ENCODE measurements at places on chromosomes 7 and 10.

DNA sequence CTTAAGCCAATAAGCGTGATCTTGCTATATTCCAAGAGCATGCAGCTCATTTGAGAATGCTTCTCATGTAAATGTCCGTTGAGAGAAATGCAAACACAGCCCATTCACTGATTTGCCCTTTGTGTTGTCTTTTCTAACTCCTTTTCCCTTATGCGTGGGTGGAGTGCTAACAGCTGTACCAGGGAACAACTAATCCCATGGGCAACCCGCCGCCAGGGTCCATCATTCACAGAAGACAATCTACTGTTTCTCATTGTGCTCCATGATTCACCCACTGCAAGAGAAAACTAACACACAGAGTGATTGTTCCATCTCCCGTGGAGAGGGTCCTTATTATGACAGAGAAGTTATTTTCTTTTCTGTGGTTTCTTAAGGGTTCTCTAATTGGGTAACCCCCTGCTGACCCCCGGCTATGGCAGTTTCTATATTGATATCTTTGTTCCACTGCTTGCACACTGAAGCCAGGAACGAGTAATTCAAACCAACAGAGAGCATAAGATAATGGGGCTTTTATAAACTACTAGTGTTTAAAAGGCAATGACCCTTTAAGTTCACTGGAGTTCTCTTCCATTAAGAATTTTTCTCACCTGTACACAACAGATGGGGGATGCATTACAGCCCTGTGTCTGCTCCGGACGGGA lies 298.7 kb downstream of the BAMBI start:
- DNase-seq = peak; percentile 68

GRCh38 chr7:13839063-13839462 lies 150.4 kb downstream of the ETV1 start:
- DNase-seq = no peak

- no peak for DNase-seq
These were observed 67.2 kb downstream of the VOPP1 start for GRCh38 chr7:55504967-55505658.

DNA sequence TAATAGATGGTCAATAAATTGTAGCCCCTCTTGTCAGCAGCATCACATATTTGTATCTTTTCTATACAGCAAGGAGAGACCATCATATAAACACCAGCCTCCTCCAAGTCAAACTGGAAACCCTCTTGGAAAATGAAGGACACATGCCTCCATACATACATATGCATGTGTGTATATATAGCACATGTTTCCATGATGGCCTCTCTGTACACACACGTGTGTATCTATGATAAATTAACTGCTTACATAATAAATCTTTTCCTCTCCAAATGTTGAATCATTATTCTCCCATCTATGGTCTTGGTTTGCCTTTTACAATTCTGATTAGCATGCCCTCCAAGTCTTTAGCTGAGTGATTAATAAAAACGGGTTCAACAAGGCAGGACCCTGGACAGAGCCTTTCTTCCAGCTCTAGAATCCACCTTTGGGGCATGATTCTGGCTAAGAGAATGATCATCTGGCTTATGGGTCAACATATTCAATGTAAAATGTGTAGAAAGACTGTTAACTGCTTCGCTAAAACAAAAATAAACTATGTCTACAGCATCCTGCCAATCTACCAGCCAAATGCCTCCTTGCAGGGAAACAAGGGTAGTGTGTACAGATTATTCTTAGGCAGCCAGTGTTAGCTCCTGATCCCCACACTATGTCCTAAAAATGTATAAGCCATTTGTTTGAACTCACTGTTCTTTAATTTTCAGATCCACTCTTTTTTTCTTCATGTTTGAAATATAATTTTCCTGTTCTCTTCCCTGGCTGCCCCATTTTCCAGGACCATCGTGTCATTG lies 70.0 kb downstream of the CRTAC1 start:
- no peak for DNase-seq

GRCh38 chr7:156668130-156668741 lies 27.7 kb downstream of the RNF32 start:
- no peak for DNase-seq

- DNase-seq = no peak
These were observed 167.4 kb downstream of the TEX36 start for GRCh38 chr10:125515571-125515970.

- no peak for DNase-seq
These were observed 86.9 kb downstream of the UBE2H start for GRCh38 chr7:129865925-129866201.

GRCh38 chr10:34505338-34505737 lies 309.8 kb downstream of the PARD3 start:
- DNase-seq = no peak

GRCh38 chr7:128407751-128408708 lies 1.8 kb downstream of the IMPDH1 start:
- peak; percentile 34 for DNase-seq

- DNase-seq = no peak
These were observed 80.8 kb downstream of the TMEM130 start for GRCh38 chr7:98788966-98789365.

DNA sequence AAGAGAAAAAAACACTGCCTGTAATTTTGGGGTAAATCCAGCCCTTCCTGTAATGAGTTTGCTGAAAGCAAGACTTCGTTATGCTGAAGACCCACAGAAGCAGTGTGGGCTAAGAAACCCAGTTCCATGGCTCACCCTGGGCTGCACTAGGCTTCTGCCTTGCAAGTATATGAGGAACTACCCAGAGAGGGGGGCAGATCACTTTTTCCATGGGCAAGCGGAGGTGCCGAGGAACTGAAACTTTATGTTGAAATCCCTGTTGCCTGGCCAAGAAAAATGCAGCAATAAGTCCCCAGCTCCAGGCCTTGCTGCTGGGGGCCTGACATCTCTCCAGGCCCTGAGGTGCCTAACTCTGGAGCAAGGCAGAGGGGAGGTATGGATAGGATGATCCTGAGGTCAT lies 8.5 kb downstream of the RASSF4 start:
- no peak for DNase-seq

- DNase-seq = no peak
These were observed 754.6 kb downstream of the AUTS2 start for GRCh38 chr7:70352906-70353305.

DNA sequence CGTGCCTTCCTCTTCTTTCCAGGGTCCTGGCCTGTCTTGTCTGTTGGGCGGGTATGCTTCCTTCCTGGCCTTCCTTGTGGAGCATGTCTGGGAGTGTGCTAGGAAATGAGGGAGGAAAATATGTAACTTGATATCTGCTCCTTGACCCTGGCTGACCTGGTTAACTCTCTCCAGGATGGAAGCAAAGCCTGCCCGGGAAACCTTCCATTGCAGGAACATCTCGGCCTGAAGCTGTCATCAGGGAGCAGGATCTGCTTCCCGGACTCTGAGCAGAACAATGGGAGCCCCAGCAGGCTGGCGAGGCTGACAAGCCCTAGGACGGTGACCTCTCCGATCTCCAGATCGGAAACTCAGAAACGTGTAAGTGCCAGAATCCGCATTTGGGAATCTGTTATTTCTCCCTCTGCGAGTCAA lies 340.3 kb downstream of the FRMD4A start:
- DNase-seq = no peak

DNA sequence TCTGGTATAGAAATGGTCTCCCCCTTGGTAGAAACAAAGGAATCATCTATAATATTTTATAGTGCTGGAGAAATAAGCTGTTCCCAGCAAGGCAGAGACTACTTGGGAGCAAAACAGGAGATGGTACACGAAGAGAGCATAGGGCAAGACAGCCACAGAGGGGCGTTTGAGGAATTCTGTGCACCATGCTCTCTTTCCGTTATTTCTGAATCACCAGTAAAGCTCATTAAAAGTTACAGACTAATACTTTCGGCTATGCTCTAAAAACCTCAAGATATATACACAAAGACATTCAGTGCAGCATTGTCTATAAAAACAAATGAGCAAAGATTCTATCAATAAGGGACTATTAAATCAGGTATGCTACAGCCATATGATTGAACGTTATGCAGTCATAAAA lies 68.5 kb upstream of the FHIP2A start:
- DNase-seq = no peak

DNA sequence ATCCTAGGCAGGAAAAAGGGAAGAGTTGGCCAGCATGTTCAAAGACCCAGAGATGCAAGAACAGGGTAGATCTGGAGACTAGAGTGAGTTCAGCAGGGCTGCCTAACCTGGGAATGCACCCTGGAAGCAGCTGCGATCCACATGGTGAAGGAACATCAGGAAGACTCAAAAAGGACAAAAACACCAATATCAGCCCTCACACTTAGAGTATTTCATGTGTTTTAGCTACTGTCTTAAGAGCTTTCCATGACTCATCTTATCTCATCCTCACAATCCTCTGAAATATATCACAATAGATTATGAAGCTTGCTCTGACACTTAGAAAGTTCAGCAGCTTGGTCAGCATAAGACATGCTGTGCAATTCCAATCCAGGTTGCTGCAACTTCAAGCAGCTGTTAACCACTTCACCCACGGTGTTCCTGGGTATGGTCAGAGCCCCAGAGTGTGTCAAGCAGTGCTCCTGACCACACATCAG lies 380.9 kb downstream of the PARD3 start:
- peak; percentile 16 for DNase-seq

DNA sequence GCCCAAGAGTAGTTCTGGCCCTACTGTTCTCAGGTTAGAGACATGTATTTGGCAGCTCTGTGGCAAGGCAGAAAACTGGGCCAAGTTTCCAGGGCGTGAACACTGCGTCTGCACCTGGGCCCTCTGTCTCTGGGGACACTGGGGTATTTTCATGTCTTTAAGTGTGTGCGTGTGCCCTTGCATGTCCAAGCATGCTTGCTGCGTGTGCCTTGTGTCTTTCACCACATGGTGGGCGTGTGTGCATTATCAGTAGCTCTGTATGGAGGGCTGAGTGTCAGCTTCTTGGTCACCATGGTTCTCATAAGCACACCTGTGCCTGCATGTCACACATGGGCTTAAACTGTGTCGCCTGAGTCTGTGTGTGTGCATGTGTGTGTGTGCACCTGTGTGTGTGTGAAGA lies 69.3 kb downstream of the HIPK2 start:
- no peak for DNase-seq

DNA sequence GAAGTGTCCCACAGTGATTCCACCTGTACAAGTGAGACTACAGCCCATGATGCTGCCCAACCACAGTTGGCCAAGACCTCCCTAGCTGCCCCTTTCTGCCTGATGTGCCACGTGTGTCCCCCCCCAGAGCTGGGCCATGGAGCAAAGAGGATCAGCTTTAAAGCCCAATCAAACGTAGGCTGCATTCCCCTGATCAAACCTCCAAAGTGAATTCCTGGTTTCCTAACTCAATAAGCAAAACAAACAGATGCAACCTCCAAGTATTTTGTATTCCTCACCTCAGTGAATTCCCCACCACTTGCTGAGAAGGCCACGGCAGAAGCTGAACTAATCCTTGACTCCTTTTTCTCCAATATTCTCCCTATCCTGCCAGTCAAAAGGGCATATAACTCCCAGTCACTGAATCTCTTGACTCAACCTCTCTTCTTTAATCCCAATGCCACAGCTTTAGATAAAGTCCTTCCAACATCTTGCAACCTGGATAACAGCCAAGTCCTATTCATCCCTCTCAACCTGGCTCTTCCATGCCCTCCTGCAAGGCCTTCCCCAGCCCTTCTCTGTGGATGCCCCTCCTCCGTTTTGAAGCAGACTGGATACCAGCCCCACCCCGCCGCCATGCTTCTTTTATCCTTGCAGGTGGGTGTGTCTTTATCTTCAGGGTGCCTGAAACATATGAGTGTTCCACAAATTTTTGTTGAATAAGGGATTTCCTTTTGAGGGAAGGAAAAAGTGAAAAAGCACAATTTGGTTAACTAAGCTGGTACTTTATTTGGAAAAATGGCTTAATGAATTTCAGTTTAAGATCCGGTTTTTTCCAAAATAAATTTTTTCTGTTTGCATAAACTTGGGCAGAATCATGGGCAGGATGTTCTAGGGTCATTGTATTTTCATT lies 285.2 kb upstream of the MKLN1 start:
- DNase-seq = no peak

DNA sequence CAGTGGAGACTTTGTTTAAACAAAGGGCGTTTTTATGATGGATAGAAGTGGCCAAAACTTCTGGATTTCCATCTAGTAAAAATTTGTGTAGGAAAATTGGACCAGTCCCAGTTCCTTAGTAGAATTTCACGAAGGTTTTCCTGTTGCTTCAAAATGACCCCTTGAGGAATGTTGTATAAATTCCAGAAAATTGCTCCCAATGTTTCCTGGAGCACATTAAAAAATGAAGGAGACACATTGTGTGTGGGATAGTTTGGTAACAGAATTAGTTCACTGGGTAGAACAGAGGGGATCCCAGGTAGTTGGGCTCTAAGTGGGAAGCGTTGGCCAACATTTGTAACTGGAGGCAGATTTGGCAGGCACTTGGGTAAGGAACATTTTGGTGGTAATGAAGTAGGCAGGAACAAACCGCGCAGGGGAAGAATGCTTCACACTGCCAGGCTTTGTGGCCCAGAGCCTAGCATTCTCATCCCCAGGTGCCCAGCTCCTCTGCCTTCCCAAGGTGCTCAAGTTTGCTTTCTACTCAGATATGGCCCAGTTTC lies 758.6 kb downstream of the AUTS2 start:
- DNase-seq = no peak

DNA sequence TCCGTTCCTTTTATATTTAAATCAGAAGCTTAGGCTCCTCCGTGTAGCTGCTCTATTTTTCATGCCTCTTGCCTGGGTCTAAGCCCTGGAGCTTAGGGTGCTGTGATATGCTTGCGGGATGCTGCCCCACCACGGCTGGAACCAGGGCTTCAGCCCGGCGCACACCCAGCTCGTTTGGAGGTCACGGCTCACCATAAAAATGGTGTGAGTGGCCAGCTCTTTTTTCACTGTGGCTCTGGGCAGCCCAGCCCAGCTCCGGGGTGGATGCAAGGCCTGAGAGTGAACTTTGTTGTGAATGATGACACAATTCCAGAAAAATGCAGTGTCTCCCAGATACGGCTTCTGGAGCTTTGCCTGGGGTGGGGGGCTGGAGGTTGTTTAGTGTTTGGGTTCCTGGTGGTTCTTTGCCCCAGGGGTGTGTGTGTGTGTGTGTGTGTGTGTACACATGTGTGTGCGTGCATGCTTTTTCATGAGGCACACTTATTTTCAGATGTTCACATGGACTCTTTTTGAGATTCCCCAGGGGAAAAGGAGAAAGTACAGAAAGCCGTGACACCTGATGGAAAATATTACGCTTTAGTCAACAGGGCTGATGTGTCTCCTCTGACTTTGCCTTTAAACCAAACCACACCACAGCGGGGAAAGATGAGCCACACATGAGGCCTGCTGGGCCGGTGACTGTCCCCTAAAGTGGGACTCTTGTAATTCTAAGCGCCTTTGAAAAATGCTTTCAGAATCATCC lies 46.2 kb downstream of the GRK5 start:
- peak; percentile 92 for DNase-seq

- no peak for DNase-seq
These were observed 9.1 kb downstream of the ZMIZ2 start for GRCh38 chr7:44757739-44758138.

DNA sequence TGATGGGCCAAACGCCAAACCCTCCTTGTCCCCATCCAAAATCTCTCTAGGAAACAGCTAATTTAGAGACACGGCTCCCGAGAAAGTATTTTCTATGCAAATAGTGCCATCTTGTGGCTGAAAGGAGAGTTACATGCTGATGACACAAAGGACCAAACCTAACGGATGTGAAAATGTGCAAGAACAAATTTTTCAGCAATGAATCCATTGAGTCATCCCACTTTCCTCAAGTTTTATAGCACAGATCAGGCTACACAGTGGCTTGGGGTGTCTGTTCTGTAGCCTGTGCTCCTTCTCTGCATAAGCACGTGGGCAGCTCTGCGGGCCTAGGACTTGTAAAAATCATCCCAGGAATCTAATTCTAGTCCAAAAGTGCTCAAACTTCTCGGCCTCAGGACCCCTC lies 154.8 kb upstream of the PRR15 start:
- peak; percentile 50 for DNase-seq

Data from SJSA1 (cell line).